ENCODE measurements at places on chromosomes 16 and 17.

DNA sequence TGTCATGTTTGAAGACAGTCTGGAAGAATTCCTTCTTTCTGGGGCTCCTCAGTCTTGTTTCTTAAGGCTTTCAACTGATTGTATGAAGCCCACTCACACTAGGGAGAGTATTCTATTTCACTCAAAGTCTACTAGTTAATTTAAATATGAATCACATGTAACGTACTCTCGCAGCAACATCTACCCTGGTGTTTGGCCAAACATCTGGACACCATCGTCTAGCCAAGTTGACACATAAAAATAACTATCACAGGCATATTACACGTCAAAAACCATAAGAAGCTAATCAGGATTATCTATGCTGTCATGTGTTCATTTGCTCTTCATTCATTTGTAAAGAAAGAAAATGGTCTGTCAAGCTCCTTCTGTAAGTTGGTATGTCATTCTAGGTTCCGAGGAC is 787.4 kb downstream of the KCNJ2 start:
- DNase-seq: no peak

DNA sequence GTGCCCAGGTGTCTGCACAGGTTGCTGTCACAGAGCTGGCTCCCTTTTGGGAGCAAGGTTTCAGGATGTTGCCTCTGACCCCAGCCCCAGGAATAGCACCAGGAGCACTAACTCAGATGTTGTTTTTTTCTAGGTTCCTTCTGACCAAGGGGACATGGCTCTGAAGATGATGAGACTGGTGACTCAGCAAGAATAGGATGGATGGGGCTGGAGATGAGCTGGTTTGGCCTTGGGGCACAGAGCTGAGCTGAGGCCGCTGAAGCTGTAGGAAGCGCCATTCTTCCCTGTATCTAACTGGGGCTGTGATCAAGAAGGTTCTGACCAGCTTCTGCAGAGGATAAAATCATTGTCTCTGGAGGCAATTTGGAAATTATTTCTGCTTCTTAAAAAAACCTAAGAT is 28.1 kb downstream of the SCPEP1 start:
- DNase-seq: no peak

- DNase-seq: no peak
These were observed 26.8 kb upstream of the ENDOV start for GRCh38 chr17:80388175-80388574.

GRCh38 chr17:75808905-75809621 is 24.5 kb downstream of the UNK start:
- no peak for DNase-seq

- DNase-seq: peak; percentile 41
These were observed 21.4 kb downstream of the MYBBP1A start for GRCh38 chr17:4533523-4534504.
